ENCODE measurements at places on chromosomes 7 and 10.

DNA sequence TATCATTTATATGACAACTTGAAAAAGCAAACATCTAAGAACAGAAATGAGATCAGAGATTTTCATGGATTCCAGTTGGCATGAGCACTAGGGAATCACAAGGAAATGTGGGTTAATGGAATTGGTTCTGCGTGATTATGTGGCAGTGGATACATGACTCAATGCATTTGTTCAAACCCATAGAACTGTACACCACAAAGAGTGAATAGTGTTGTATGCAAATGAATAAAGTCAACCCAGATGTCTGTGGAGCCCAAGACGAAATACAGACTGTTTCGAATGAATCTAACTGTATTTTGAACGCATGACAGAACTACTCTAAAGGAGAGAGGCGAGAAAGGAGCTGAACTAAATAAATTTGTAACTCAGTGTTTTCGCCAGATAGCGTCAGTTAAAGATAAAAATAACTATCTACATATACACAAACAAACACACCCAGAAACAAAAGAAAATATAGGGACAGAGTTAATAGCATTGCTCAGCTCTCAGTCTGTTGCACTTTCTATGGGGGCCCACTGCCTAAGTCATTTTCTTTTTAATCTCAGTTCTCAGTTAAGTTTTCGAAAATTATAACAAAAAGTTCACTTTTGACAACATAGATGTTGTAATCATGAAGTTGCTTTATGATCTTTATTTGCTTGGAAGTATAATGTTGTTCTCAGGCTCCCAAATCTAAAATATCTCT lies 636.7 kb upstream of the SEMA3D start:
- no peak for DNase-seq

GRCh38 chr7:121994625-121995410 lies 121.9 kb downstream of the PTPRZ1 start:
- no peak for DNase-seq

DNA sequence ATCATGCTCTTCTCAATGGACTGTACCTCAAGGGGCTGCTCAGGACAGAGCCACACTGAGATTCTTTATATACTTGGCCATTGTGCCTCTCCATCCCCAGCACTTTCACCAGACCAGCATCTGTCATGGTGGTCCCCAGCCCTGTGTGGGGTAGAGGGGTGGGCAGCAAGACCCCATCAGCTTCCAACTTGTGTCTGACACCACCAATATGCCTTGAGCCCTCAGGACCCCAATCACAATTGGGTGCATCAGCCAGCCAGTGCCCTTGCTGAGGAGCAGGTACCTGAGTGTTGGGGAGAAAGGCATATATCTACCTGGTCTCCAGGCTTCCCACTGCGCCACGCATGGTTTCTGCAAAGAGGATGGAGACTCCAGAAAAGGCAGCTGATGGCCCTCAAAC lies 56.3 kb downstream of the GRID1 start:
- DNase-seq, result no peak

- no peak for DNase-seq
Observed at GRCh38 chr7:89094269-89094668, 298.7 kb upstream of the TEX47 start.

GRCh38 chr7:144818511-144818910 lies 17.3 kb downstream of the TPK1 start:
- DNase-seq, result no peak

- DNase-seq, result no peak
Observed at GRCh38 chr7:68980011-68980410, 618.3 kb upstream of the AUTS2 start.

- no peak for DNase-seq
Observed at GRCh38 chr7:127667759-127668530, 16.0 kb downstream of the SND1 start.

GRCh38 chr7:64651203-64651602 lies 14.7 kb upstream of the ZNF107 start:
- no peak for DNase-seq

- no peak for DNase-seq
Observed at GRCh38 chr7:1851721-1852516, 181.8 kb downstream of the ELFN1 start.

GRCh38 chr10:69089638-69090599 lies 2.0 kb downstream of the SRGN start:
- no peak for DNase-seq

- no peak for DNase-seq
Observed at GRCh38 chr7:81721437-81721836, 48.4 kb downstream of the HGF start.

DNA sequence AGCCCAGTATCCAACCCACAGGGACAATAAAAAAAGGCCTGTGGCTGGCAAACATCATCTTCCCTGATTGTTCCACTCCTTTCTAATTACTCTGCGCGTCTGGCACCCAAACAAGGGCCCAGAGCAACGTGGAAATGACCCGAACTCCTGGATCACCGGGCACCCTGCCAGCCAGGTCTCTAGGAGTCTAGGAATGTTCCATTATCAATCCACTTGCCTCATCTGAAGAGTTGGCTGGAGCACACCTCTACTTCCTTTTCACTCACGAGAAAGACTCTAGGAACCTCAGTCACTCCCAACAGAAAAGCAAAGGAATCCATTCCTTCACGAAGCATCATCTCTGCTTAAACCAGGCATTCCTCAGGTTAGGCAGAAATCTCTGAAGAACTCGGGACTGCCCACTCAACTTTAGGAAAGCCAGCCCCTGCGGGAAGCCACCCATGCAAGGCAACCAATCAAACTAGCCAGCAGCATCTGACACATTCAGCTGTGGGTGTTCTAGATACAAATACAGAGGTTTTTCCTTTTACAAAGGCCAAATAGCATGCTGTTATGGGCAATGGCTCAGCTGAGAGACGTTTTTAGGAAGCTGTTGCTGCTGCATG lies 37.7 kb downstream of the ATXN7L1 start:
- no peak for DNase-seq

- no peak for DNase-seq
Observed at GRCh38 chr10:43772171-43772570, 123.5 kb upstream of the ZNF32 start.

DNA sequence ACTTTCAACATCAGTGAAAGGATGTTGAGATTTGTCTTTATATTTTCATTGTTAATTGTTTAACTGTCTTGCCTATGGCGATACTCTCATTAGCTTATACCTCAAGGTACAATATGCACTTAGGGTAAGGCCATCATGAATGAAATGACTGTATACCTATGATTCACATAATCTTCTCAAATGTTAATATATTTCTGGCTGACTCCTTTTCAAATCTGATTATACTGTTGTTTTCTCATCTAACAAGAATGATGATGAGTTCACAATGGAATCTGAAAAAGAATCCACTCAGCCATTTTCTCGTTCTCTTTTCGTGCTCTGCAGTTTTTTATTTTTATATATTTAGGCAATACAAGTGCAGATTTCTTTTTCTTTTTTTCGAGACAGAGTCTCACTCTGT lies 159.1 kb downstream of the ARHGAP12 start:
- no peak for DNase-seq

DNA sequence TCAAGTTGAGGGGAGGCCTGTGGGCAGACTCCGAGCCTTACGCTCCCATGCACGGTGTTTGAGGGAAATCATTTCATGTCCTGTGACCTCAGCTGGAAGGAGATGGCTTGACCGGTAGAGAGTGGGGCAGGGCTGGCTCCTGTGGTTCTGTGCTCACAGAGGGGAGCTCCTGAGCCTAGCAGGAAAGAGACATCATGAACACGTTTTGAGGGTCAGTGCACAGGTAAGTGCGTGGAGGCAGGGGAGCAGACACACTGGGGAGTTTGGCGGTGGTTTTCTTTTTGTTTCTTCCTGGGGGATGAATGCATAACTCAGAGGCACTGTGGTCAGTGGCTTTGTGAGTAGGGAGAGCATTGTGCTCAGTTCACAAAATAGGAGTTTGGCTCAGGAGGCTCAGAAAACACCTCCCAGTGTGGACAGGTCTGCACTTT lies 22.5 kb downstream of the ADCY1 start:
- DNase-seq, result no peak

DNA sequence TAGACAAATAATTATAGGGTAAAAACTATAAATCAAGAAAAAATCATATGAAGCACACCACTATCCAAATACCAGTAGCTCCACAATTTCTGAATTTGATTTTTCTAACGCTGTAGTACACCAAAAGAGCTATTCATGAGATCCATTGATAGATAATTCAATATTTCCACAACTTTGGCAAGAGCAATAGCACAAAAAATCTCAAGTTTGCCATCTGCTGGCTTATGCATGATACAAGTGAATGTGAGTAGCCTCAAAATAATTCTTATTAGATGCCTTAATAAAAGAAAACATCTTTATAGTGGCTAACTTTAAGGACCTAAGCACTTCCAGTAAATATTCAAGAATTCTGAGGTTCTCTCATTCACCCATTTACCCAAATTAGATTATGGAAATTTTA lies 2.2 kb upstream of the TMEM196 start:
- DNase-seq, result no peak

DNA sequence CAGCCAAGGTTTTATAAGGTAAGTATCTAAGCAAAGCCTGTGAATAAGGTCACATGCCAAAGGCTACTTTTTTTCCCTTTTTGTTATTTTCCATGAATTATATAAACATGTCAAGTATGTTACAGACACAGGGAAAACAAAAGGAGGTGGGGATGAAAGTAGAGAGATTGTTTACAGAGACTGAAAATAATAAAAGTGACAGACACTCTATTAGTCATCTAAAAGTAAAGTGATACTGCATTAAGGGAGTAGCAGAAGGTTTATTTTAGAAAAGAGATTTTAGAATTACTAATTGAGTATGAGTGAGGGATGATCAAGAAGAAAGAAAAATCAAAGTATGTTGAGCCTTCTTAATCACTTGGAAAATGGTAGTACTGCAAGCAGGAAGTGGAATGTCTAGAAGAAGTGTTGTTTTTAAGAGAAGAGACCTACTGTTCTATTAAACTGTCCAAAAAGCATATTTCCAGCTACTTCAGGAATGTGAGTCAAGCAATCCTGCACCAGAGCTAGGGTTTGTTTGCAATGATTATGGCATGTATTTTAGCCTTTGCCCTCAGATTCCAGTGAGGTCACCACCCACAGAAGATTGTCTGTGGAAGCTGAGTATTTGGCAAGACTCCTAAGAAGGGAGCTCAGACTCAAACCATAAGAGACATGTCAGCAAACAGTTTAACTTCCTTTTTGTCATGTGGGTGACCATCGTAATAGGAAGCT lies 177.9 kb upstream of the PLXDC2 start:
- DNase-seq, result no peak

- no peak for DNase-seq
Observed at GRCh38 chr10:76161301-76161582, 729.8 kb downstream of the LRMDA start.

- DNase-seq, result no peak
Observed at GRCh38 chr10:74932648-74933047, 106.2 kb downstream of the KAT6B start.

DNA sequence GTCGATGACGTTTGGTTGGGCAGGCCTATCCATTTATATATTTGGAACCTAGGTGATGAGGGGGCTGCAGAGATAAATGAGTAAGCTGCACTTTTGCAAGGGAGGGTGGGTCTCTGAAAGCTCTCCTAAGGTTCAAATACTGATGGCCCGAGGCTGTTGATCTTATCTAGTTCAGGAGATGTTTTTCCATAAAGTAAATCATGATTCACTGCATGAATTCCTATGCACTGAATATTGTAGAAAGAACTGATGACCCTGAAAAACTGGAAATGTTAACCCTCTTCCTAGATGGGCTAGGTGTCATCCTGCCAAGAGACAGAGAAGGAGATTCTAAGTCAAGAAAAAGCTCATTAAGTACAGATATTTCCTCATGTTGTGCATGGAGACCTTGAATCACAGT lies 459.9 kb downstream of the PLXNA4 start:
- DNase-seq, result no peak

DNA sequence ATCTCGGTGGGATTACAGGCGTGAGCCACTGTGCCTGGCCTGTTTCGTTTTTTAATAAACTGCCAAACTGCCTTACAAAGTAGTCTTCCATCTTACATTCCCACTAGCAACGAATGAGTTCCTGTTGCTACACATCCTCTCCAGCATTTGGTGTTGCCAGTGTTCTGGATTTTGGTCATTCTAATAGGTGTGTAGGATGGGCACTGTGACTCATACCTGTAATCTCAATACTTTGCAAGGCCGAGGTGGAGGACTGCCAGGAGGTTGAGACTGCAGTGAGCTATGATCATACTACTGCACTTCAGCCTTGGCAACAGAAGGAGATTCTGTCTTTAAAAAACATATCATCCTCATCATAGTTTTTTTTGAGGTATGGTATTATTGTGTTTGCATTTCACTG lies 21.4 kb upstream of the RSBN1L start:
- DNase-seq, result no peak

DNA sequence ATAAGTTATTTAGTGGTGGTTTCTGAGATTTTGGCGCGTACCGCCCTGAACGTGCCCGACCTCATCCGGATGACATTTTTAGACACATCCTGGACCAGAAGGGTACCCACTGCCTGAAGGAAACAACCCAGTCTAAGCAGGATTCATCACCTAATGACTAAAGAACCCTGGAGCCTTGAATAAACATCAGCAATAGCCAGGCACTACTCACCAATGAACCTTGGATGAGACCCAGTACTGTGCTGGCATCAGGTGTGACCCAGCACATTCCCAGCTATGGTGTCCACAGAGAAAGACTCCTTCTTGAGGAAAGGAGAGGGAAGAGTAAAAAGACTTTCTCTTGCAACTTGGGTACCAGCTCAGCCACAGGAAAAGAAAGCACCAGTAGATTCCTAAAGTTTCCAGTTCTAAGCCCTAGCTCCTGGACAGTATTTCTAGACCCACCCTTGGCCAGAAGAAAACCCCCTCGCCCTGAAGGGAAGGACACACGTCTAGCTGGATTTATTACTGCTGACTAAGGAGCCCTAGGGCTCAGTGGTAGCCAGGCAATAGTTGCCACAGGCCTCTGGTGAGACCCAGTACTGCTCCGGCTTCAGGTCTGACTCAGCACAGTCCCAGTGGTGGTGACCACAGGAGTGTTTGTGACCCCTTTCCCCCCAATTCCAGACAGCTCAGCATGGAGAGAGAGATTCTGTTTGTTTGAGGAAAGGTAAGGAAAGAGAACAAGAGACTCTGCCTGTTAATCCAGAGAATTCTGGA lies 32.5 kb downstream of the ZNF277 start:
- DNase-seq, result no peak

- no peak for DNase-seq
Observed at GRCh38 chr7:77460057-77460486, 43.9 kb upstream of the GSAP start.

- DNase-seq, result no peak
Observed at GRCh38 chr10:131722121-131722520, 178.7 kb upstream of the PPP2R2D start.

- no peak for DNase-seq
Observed at GRCh38 chr7:34886856-34887255, 150.4 kb downstream of the DPY19L1 start.

GRCh38 chr10:84005403-84005802 lies 133.9 kb upstream of the GHITM start:
- DNase-seq, result no peak

DNA sequence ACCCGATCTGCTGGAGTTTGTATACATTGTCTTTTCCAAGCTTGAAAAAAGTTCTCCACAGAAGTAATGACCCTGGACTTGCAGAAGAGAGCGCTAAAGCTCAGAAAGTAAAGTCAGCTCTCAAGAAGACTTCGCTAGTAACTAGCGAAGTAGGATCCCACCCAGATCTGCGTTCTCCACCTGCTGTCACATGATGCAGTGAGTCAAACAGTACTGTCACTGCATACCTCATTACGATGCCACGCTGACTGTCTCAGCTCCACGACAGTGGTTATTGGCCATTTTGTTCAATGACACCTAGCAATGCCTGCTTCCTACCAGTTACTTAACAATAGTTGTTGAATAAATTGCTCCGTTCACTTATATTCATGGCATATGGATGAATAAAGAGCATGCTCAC lies 29.7 kb upstream of the SEC61G start:
- no peak for DNase-seq

- no peak for DNase-seq
Observed at GRCh38 chr7:46003161-46003560, 82.1 kb upstream of the IGFBP3 start.

All from mesothelial cell of epicardium (in vitro differentiated cells).